AG09309 (cell line): ENCODE measurements at places on chromosomes 1 and 21.

DNA sequence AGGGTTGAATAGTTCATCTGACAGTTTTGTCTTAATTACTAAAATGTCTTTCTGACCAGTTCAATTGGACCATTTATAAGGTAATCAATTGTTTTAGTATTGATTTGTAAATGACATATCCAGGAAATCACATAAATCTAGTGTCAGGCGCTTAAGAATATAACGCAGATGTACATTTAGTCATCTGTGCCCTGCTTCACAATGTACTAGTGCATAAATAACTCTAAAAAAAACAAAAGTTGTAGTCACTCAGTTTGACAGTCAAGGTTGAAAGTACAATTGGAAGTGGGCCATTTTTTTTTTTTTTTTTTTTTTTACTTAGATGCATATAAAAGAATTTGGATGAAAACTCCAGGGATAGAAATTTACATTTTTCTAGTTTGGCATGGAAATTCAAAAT is 490.4 kb downstream of the PTPRC start:
- no peak for DNase-seq

GRCh38 chr1:217896490-217896889 is 265.3 kb downstream of the SPATA17 start:
- DNase-seq: no peak

GRCh38 chr1:212045981-212046380 is 10.4 kb downstream of the DTL start:
- DNase-seq: no peak

- peak; percentile 68 for DNase-seq
Measured at GRCh38 chr1:86833461-86834215, 80.3 kb downstream of the SELENOF start.

- DNase-seq: no peak
Measured at GRCh38 chr1:226625326-226625725, 76.8 kb downstream of the STUM start.

DNA sequence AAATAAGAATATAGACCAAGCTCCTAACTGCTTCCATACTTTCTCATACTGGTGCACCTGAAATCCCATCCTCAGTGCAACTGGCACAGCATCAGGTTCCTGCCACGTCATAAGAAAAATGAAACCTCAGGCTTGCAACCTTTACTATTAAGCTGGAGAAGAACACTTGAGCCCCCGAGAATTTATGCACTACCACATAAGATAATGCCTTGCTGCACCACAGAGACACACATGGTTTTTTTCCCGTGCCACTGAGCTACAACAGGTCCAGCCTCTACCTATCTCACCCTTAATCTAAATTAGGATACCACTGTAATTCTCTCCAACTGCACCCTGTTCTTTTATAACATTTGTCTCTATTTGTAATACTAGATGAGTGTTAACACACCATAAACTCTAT is 174.5 kb downstream of the DENND1B start:
- no peak for DNase-seq

DNA sequence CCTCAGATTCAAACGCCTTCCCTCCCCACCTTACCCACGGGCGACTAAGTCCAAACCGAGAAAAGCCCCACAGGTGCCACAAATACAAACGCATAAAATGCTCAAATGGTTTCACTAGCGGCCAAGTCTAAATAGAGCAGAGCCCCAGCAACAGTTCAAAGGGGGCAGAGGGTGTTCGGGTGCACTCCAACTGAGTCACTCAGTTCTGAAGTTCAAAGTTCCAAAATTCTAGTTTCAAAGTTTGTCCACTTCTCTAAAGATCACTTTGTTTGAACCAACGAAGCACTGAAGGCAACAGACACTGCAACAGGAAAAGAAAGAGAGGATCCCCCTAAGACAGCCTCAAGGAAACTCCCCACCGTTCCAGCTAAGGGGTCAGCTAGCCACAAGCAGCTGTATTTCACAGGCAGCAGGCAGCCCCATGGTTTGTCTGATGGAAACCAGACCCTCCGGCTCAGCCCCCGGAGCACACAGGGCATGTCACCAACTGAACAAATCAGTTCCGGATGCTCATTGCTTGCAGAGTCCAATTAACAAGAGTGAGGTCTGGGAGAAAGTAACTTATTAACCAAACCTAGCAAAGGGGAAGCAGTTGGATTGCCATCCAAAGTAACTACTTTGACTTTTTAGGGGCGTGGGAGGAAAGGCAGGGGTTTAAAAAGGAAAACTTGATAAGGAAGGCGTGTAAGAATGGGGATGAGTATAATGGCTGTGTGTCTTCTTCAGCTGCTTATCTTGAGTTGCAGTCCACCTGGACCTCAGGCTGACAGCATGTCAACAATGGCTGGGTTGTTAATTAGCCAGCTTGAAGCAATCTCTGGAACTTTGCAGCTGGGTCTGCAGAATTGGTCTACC is 1423.9 kb upstream of the PRMT6 start:
- no peak for DNase-seq

GRCh38 chr21:42232176-42232825 is 13.4 kb downstream of the ABCG1 start:
- DNase-seq: no peak

GRCh38 chr1:51856745-51857144 is 21.8 kb downstream of the NRDC start:
- DNase-seq: no peak

DNA sequence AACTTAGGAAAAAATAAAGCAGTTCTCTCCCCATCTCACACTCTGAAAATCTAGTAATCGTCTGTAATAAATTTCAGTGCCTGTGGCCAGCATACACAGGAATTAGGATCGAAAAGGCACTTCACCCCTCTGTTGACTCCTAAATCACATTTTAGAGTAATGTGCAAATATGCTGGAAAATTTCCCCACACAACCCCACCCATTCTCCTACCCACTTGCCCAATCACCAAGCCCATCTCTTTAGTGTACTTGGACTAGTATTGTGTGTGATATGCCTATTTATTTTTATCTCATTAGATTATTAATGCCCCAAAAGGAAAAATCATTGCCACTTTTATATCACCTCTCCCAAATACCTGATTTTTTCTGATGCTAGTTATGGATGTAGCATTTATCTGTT is 323.3 kb downstream of the ASTN1 start:
- DNase-seq: no peak

DNA sequence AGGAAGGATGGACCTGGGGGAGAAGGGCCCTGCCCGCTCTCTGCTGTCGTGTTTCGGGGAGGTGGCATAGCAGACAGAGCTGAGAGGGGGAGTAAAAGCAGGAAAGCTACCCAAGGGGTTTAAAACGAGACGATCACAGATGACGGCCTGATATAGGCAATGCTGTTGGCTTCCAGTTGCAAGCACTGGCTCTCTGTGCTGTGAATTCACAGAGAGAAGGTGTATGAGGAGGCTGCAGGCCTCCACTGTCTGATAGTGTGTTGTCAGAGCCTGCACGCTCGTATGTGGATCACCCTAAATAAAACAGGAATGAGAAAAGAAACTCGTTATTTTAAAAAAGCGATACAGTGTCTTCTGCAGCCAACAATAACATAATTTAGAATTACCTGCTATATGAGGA is 57.4 kb downstream of the LGR6 start:
- DNase-seq: no peak

DNA sequence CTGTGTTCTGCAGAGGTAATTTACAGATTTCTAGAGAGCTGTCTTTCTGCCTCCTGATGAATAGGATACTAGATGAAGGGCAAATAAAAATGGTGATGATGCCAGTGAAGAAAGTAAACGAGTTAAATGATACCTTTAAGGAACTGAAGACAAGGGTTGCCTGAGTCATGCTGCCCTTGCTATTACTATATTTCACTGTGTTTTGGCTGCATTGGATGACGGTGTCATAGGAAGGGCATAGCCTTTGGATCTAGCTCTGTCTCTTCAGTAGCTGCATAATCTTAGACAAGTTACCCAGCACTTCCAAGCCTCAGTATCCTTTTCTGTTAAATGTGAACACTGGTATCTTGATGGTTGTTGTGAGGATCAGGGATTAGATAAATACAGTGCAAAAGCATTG is 131.5 kb upstream of the FGGY start:
- DNase-seq: no peak

- no peak for DNase-seq
Measured at GRCh38 chr1:13893409-13893821, 193.4 kb downstream of the PRDM2 start.

DNA sequence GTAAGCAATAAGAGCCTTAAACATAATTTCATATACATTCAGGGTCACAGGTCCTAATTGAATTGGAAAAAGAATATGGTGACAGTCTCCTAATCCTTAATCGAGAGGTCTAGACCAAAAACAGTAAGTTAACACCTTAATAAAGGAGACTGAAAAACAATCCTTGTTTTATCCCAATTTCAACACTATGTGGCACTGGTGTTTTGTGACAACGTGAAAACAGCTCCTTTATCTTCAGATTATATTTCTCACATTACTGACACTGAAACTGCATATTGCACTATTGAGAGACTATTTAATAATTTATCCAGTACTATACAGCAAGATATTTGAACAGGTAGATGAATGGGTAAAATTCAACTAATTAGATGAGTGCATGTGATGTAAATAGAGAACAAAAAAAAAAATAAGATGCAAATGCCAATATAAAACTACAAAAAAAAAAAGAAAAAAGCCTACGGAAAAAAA is 34.1 kb downstream of the TP53BP2 start:
- peak; percentile 16 for DNase-seq

GRCh38 chr1:19411612-19412011 is 73.7 kb downstream of the CAPZB start:
- no peak for DNase-seq

- no peak for DNase-seq
Measured at GRCh38 chr1:189751311-189751710, 726.4 kb downstream of the BRINP3 start.

DNA sequence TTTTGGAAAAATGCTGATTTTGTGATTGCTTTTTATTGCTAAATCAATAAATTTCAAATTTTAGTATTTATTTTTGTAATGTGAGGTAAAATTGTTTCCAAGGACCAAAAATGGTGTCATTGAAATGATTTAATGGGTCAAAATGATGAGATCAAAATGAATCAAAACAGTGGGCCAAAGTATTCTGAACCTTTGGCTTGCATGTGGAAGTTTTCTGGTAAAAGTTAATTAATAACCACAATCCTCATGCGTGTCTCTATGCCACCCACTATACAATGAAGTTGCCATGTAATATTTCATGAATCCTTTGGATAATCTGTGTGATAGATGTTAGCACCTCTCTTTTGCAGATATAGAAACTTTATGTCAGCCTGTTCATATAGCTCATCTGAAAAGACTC is 83.8 kb downstream of the PAPPA2 start:
- no peak for DNase-seq

DNA sequence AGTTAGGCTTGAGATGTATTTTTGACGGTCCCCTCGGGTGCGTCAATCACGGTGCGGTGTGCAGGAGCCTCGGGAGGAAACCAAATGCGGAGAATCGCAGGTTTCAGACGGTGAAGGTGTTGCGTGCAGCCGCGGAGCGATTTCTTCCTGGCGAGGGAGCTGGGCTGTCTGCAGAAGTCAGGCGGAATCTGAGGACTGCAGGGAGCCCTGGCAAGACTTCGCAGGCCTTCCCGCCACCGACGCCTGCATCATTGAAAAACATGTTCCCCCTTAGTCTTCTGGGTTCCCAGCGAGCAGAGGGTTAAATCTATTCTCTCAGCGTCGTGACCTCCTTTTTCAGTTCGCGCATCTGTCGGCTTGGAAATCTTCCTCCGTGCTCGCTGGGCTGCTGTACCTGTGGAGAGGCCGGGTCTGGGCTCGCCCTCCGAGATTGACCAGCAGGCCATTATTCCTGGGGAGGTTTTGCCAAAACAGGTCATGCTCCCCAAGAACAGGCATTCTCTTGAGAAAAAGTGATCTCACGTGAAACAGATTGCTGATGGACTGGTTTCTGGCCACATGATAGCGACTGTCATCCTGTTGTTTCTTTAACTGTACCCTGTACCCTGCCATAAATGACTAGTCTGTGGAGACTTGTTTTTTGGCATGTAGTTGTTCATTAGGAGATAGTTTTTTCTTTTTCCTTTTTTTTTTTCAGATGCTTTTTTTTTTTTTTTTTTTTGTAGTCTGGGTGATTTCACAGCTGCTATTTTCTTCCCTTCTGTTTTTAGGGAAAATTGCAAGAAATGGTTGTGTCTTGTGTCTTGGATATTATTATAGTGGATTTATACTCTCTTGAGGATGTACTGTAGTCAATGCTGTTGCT is 894 bp downstream of the EPB41 start:
- DNase-seq: no peak

GRCh38 chr1:15231714-15232201 is 15.3 kb upstream of the FHAD1 start:
- DNase-seq: no peak

- DNase-seq: no peak
Measured at GRCh38 chr1:50335036-50335435, 88.2 kb downstream of the DMRTA2 start.
